Caki2 (cell line): ENCODE measurements at places on chromosomes 2 and 18. TPM values are rescaled to one million over a fixed set of nuclear protein-coding genes. Genes with fewer than 3 reads are reported as not detected.

The TNFAIP6 gene
- total RNA-seq: 4.3 and 5.3 TPM in 2 replicates

The RFTN2 gene
- not detected in 2 replicates for total RNA-seq

The C2orf92 gene
- total RNA-seq: 0.27 and 9.2 TPM in 2 replicates

The FEV gene
- not detected in 2 replicates for total RNA-seq

DNA sequence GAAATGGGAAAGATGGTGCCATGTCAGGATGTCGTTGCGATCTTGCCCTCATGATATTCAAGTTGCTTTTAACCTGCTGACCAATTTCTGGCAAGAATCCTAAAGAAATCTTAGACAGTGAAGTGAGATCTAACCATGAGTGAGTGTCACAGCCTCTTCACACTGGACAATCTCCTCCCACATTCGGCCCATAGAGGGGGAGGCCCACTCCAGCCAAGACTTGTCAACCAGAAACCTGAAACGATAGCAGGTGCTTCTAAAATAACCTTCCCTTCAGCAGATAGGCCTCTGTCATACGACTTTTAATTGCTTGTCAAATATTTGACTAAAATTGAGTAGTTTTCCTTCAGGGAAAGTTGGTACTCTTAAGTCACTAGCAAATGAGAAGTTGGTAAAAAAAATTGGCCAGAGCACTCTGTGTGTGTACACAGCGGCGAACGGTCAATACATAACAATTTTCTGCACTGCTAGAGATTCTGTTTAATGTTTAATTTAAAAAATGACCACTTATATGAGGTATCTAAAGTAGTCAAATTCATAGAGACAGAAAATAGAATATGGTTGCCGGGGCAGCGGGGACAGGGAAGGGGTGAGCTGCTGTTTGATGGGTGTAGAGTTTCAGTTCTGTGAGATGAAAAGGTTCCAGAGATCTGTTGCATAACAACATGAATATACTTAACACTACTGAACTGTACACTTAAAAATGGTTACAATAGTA lies 110.2 kb downstream of the VAPA start:
- DNase-seq: no peak

GRCh38 chr2:157269060-157269459 lies 11.6 kb downstream of the GALNT5 start:
- no peak for DNase-seq

GRCh38 chr2:123840016-123840415 lies 185.1 kb upstream of the CNTNAP5 start:
- DNase-seq: no peak

DNA sequence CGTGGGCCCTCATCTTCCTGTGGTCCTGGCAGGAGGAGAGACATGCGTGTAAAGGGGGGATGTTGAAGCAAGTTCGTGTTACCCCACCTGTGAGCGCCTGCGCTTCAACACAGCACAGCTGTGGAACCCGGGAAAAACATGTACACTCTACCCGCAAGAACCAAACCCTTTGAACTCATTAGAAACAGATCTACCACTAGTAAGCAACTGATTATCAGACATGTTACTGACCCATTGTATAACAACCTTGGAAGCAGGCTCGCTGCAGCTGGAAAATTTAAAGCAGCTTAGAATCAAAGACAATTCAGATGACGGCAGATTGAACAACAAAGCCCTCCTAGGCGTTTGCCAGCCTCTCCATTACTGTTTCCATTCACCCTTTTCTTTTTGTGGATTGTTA lies 771.7 kb upstream of the SALL3 start:
- DNase-seq: no peak

DNA sequence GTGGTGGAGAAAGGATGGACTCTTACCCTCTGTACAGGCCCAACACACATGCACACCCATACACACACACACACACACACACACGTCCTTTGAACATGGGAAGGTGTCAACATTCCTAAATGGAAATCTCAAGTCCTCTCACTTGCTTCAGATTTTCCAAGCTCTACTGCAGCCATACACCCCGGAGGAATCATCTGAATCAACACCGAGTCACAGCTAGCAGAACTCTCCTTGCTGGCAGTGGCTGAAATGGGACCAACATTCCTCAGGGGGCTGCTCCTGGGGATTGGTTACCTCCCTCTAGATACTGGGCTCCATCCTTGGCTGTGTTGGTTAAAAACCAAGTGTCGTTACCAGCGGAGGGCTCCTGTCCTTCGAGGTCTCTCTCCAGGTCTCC lies 112.7 kb downstream of the BCL11A start:
- no peak for DNase-seq

DNA sequence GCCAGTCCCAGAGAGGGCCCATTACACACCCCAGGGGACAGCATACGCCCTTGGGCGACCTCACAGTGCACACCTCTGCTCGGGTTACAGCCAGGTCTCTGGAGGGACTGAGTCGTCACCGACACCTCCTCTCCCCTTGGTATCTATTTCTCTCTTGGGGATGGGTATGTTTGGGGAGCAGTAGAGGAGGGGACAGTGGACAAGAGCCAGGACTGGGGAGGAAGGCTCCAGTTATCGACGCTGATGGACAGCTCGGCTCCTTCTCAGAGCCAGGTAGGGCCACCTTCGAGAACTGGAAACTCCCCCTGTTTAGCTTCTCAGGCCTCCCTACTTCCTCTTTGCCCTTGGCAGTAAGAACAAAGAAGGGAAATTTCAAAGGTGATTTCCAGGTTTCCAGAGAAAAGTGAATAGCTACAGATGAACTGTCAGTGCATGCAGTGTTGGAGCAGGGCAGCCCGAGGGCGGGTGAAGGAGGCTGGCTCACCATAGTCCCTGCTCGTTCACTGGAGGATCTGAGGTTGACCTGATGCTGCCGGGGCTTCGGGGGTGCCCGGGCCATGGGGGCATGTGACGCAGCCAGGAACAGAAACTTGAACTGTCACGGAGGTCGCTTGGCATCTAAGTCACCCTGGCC lies 4.4 kb upstream of the SEMA4C start:
- DNase-seq: no peak

GRCh38 chr2:84924173-84925106 lies 19.0 kb downstream of the TMSB10 start:
- peak; percentile 97 for DNase-seq

- DNase-seq: no peak
These were observed 126.6 kb downstream of the DPP4 start for GRCh38 chr2:161947406-161947805.

DNA sequence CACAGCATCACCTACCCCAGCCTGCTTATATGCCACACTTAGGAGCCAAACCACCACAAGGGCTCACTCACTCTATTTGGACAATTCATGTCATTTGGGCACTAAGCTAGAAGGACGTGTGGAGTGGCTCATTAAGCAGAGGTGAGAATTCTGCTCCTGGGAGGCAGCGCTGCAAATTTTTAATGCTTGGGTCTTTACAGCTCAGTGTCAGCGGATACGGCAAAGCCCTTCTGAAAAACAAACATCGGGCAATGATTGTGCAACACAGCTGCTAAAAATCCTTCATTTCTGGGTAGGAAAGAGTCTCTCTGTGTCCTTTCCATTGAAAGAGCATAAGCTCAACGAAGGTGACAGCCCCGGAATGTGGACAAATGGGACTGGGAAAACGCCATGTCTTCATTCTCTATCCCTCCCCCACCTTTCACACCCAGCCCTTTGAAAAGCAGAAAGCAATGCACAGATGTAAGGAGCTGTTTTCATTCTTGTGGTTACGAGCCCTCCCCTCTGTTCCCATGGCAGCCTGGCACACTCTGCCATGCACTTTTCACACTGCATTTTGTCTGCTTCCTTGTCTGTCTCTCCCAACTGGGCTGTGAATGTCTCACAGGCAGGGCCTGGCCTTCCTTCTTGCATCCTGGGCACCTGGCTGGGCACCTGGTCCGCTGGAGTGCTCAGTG lies 16.0 kb downstream of the TMEM177 start:
- peak; percentile 72 for DNase-seq
